ENCODE measurements at places on chromosomes 2 and 18. TPM values are rescaled to one million over a fixed set of nuclear protein-coding genes. Genes with fewer than 3 reads are reported as not detected.
A peak's percentile ranks its signal among the peaks of the same experiment; 100 is the strongest.

- no peak for DNase-seq
These were observed 243.9 kb downstream of the VAPA start for GRCh38 chr18:10157706-10158105.

GRCh38 chr2:184906709-184907108 is 308.4 kb downstream of the ZNF804A start:
- no peak for DNase-seq

DNA sequence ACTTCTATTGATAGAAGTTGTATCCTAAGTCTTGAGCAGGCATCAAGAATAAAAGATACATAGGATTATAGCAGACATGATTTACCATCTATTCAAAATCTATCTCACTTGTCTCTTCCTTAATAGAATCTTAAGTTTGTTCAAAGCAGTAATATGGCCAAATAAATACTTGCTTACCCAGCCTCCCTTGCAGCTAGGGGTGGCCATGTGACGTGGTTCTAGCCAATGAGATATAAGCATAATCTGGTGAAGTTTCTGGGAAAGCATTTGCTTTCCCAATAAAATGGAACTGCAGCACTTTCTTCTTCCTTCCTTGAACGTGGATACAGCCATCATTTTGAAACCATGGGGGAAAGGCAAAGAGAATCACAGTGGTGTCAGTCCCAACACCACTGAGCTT is 33.7 kb upstream of the SLC1A4 start:
- DNase-seq = no peak

- no peak for DNase-seq
These were observed 1496.8 kb upstream of the CELF4 start for GRCh38 chr18:39062426-39062825.

DNA sequence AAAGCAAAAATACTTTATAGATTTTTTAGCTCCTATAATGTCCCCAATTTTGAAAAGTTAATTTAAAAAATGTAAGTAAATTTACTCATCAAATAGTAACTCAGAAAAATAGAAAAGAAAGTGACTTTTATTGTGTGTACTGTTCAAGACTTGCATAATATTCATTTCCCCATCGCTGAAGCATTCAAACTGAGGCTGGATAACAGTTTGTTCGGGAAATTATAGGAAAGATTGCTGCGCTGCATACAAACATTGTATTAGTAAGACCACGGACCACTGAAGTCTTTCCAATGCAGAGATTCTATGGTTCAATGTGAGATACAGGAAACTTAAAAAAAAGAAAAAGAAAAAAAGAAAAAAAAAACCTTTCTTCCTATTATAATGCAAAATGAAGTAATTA is 10.4 kb downstream of the STK17B start:
- no peak for DNase-seq

DNA sequence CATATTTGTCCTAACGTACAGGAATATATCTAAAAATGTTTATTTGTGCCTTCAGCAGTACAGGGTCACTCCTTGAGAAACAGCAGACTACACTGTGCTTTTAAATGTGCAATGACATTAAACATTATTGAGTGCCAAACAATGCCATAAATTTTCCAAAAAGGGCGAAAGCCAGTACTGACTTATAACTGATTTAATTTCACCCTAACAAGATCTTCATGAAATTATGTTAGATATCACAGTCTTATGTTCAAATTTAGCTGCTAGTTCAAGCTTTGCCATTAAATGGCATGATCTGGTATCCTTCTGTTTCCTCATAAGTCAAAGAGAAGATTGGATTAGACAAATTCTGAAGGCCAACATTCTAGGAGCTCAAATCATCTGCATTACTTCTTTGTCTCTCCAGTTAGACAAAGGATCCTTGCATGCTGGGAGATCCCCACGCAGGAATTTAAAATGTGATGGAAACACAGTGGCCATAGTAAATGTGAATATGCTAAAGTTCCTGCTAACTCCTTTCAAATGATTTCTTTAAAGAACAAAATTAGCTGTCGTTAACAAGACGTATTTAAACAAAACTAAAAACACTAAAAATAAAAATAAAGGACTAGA is 129.3 kb upstream of the STON1 start:
- DNase-seq = no peak

- DNase-seq = no peak
These were observed 2.6 kb downstream of the C2orf72 start for GRCh38 chr2:231039821-231040364.

- DNase-seq = no peak
These were observed 52.0 kb upstream of the FAM171B start for GRCh38 chr2:186641807-186642321.

- DNase-seq = no peak
These were observed 317.7 kb downstream of the LPIN1 start for GRCh38 chr2:12064153-12064552.

DNA sequence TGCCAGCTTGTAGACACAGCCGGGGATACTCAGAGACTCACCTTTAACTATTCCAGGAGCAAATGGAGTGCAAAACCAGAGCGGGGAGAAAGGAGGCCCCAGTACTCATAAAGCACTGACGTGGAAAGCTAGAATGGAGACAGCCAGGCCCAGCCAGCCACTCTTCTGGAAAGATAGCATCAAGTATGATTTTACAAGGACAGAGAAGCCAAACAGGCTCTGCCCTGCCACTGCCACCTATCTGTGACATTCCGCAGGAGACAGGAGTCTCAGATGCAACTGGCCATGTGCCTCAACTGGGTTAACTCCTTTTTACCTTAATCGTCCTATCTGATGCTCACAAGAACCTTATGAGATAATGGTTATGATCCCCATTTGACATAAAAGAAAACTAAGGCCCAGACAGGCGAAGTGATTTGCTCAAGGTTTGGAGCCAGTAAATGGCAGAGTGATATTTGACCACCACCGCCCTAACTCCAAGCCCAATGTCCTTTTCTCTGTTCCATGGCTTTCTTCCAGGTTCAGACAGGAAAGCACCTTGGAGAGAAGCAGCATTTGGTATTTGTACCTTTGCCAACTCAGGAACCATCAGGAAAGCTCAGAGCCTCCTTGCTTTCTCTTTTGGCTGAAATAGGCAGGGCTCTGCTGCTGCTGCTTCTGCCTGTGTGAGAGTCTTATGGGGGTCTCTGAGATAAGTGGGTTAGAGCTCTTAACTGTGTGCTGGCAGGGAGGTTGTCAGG is 15.6 kb downstream of the KIF3C start:
- DNase-seq = no peak

- DNase-seq = no peak
These were observed 106.1 kb downstream of the IRS1 start for GRCh38 chr2:226693521-226693920.

DNA sequence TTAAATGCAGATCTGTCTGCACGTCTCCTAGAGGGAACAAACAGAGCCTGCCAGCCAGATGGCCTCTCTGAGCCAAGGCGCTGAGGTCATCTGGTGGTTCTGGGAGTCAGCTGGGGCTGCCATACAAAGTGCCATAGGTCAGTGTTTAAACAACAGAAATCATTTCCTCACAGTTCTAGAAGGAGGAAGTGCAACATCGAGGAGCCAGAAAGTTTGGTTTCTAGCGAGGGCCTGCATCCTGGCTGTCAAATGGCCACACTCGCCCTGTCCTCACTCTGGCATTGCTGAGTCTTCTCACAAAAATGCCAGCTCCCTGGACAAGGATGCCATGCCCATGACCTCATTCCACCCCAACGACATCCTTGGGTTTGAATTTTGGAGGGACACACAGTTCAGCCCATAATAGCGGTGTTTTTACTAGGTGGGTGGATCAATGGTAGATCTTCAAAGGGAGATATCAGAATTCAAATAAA is 59.6 kb downstream of the MYT1L start:
- no peak for DNase-seq

- DNase-seq = no peak
These were observed 7.0 kb upstream of the PER2 start for GRCh38 chr2:238295144-238296112.

DNA sequence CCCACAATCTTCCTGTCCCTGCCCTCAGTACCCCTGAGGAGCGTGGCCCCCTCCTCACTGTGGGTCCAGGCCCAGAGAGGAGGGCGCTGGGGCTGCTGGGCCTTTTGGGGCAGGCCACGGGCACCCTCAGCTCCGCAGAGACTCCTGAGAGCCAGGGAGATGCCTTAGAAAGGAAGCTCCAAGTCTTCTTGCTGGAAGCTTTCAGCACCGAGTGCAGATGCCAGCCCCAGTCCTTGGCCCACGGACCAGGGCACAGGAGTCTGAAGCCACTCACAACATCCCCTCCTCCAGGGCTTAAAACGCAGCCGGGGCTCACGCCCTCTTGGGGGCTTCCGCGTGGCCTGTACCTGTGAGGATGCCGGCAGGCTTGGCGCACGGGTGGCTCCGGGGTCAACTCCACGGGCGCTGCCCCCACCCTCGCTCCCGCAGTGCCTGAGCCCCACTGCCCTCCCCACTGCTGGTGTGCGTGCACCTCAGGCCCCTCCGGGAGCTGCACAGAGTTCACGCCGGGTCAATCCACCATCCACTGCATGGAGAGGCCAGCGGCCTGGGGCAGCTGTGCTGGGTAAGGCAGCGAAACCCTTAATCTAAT is 72.1 kb upstream of the CTDP1 start:
- DNase-seq = no peak

GRCh38 chr2:237507512-237507911 is 20.5 kb downstream of the MLPH start:
- DNase-seq = no peak

DNA sequence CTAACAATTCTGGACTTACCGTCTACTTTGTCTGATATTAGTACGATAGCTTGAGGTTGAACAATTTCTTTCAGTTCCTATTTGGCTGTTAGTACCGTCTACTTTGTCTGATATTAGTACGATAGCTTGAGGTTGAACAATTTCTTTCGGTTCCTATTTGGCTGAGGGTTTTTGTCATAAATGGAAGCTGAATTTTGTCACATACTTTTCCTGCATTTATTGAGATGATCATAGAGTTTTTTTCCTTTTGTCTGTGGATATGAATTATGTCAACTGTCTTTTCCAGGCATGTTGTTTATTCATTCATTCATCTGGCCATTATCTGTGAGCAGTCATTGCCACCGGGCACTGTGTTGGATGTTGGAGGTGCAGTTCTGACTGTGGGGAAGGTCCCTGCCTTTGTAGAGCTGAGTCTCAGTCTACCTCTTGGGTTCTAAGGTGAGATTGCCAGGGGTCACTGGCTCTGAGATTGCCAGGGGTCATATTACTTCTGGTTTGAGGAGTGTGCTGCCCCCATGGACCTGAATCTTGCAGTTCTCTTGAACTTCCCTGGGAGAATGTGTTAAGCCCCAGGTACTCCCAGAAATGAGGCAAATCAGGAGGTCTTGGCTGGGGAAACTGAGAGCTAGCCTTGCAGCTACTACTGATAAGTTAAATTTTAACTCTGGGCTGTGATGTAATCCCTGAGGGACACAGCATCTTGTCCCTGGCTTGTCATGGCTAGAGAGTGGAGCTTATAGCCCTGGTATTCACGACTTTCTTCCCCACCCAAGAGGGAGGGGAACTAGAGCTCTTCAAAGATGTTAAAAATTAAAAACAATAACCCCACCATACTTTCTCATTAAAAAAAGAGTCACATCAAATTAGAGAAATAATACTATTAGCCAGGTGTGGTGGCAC is 89.1 kb upstream of the MBOAT2 start:
- no peak for DNase-seq

DNA sequence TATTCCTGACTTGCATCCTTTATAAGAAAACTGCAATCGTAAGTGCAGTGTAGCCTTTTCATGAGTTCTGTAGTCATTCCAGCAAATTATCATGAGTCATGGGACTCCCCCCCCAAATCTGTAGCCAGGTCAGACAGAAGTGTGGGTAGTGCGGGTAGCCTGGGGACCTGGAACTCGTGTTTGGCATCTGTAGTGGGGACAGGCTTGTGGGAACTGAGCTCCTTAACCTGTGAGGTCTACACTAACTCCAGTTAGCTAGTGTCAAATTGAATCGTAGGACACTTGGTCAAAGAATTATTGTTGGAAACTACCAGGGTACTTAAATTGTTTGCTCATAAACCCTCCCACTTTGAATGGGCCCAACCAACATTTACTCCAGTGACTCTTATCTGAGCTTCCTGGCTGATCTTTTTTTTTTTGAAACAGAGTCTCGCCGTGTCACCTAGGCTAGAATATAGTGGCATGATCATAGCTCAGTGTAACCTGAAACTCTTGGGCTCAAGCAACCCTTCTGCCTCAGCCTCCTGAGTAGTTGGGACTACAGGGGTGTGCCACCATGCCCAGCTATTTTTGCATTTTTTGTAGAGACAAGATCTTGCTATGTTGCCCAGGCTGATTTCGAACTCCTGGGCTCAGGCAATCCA is 12.4 kb downstream of the PFN4 start:
- DNase-seq = no peak

GRCh38 chr2:234735829-234736228 is 216.0 kb upstream of the SH3BP4 start:
- no peak for DNase-seq

- peak; percentile 69 for DNase-seq
These were observed 133.9 kb downstream of the MAP4K4 start for GRCh38 chr2:101831351-101831865.

DNA sequence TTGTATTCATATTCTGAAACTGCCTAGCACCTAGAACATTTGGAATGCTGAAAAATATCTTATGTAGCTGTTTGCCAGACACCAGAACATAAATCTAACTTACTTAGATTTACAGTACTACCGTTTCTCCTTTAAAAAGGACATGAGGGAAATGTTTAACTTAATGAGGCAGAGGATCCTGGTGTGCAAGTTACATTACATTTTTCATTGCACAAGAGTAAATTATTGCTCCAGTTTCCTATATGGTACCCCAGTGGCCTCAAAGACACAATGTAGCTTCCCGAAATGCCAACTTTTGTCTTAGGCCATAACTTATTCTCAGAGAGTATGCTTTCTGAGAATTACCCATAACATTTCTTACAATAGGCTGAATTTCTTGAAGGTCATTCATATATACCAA is 105.5 kb upstream of the DTNA start:
- DNase-seq = no peak

DNA sequence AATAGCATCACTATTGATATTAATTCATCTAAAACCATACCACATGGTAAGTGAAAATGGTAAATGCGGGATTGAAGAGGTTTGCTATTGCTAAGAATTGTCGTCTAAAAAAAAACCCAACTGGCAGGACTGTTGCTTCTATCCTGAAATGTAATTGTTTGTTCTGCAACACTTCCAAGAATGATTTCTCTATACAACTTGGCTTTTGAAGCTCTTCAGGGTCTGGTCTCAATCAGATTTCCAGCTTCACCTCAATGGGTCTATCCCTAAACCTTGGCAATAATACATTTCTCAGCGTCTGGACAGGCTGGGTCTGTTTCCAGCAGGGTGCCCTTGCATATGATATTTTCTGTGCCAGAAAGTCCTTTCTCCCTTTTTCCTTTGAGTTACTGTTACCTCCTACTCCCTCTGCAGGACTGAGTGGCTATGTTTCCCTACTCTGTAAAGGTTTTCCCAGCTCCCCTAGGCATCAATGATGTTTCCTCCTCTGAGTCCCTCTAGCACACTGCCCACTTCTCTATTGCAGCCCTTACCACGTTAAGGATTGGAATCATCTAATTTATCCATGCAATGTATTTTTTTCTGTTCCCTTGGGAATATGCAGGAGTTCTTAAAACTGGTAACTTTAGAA is 118.2 kb upstream of the REV1 start:
- no peak for DNase-seq

Gene NCKAP5
- total RNA-seq = 2.6 TPM

Gene BARD1
- total RNA-seq = 17.2 TPM
